Forelimb muscle (tissue), 1 donor: ENCODE measurements at places on chromosomes 11 and 22. TPM values are rescaled to one million over a fixed set of nuclear protein-coding genes. Genes with fewer than 3 reads are reported as not detected.

GPR83 gene
- 0.23 TPM for polyA plus RNA-seq

DNA sequence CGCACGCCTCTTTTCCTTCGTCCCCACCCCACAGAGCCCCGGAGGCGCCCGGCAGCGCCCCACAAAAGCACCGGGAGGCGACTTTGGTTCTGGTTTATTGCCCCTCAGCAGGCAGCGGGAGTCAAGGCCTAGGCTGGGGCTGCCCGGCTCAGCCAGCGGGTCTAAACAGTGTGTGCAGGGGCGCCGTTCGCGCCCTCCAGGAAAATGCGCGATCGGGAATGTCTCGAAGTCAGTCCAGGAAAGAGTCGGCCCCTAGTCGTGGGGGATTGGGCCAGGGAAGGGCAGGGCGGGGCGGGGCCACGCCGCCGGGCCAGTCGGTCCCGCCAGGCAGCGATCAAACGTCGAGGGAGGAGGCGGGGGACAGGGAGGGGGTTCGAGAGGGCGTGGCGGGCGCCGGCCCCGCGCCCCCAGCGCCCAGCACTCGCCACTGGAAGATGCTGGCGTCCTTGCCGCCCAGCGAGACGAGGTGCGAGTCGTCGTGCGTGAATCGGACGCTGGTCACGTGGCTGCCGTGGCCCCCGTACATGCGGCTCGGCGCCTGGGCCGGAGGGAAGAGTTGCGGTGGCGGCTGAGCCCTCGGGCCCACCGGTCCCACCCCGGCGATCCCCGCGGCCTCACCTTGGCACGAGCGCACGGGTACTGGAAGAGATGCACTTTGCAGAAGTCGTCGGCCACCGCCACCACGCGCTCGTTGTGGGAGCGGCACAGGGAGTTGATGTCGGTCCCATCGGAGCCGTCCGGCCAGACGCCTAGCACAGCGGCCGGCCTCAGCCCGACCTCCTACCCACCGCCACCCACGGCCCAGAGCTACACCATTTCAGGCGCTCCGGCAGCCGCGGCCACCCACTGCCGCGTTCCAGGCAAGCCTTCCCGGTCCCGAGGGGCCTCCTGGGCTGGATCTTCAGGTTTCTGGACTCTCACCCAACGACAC lies 741 bp upstream of the MTA2 start:
- DNase-seq = no peak

- no peak for DNase-seq
These were observed 7.9 kb downstream of the LGALS2 start for GRCh38 chr22:37571992-37572373.

DNA sequence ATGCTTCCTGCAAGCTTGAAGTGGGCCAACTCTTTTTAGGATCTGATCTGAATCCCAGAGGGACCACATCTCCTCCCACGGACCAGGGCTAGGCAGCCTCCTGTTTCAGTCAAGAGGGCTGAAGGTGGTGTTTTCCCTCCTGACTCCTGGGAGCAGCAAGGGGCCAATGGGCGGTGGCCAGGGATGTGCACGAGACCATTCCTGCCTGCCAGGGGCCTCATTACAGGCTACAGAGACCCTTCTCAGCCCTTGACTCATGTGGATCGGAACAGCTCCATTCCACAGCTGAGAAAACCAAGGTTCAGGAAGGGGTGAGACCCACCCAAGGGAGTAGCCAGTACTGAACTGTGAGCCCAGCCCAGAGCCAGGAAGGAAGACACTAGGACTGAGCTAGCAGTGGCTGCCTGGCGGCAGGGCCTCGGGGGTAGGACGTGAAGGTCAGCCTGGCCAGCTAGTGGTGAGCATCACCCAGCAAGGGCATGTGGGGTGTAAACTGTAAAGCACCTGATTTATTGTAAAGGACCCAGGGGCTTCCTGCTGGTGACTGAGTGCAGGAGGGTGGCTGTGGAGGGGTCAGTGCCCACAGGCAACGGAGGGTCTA lies 3.4 kb upstream of the P2RY6 start:
- no peak for DNase-seq

GRCh38 chr11:6725386-6725896 lies 42.3 kb upstream of the MRPL17 start:
- DNase-seq = no peak

TRIM48 gene
- polyA plus RNA-seq = not detected
